Right kidney (tissue), 9 donors: ENCODE measurements at places on chromosomes 6 and 20.

DNA sequence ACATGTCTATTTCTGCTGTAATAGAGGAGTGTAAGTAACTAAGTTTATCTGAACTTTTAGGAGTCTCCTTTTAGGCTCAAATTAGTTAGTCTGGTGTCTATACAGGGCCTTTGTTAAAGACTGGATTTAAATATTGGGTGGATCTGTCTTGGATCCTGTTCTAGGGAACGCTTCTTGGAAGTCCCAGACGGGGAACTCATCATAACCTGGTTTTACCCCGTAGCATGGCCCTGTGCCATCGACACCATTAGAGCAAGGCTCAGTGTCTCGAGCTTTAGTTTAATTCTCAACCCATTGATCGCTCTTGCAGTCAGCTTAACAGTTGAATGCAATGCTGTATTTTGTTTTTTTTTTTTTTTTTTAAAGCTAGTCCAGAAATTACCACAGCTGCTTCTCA is 89.9 kb downstream of the CARMIL1 start:
- no peak for DNase-seq

DNA sequence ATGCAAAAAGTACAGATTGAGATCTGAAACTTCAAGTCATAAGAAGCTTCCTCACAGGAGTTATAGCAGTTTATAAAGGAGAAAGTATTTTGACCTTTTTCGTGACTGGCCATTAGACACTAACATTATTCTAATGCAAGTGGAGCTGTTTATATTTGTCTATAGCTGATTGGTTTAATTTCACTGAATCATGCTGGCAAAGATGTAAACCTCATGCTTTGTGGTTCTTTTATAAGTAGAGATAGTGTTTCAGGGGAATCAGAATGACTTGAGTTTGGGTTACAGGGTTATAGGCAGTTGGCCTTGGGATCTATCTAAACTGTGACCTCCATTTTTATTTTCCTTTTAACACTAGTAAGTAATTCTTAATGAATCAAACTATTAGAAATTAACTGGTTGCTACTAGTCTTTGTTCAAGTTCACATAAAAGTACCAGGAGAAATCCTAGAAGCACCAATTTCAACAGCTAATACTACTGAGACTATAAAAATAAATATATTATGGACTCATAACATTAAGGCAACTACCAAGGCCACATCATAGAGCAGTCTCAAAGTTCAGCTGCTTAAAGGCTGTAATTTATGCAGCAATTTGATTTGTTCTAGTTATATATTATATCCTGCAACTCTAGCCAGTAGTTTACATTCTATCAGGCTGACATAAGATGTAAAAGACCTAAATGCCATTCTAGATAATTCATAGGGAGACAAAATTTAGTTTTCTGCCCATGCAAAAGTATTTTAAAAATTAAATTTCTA is 94.0 kb downstream of the RNGTT start:
- no peak for DNase-seq

- no peak for DNase-seq
Measured at GRCh38 chr6:11155589-11155988, 44.1 kb upstream of the ERVFRD-1 start.

GRCh38 chr6:37033819-37034795 is 28.7 kb downstream of the FGD2 start:
- DNase-seq, result no peak

DNA sequence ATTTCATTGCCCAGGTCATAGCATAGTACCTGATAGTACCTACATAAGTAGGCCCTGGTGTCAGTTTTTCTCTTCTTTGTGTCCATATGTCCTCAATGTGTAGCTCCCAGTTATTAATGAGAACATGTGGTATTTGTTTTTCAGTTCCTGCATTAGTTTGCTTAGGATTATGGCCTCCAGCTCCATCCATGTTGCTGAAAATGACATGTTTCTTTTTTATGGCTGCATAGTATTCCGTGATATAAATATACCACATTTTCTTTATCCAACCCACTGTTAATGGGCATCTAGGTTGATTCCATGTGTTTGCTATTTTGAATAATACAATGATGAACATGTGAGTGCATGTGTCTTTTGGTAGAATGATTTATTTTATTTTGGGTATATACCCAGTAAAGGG is 641.6 kb downstream of the RFPL4B start:
- DNase-seq, result no peak

DNA sequence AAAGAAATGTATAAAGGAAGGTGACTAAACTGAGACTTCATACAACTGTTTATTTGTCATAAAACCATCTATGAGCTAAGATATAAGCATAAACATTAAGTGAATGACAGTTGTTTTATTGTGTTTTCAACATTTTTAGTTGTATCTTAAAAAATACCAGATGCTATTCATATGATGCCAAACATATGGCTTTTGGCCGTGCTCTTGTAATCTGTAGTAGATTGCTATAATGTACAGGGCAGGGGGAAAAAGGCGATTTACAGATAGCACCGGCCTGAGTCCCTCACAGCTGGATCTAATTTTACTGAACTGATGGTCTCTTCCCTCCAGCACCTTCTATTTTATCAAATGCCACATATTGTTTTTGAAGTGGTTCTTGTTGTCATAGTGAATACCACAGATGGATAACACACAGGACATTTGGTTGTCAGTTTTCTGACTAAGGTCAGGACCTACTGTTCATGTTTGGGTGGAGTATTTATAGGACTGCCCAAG is 48.2 kb downstream of the CENPW start:
- DNase-seq, result peak; percentile 10

- DNase-seq, result peak; percentile 11
Measured at GRCh38 chr20:49245921-49246740, 26.9 kb downstream of the DDX27 start.

DNA sequence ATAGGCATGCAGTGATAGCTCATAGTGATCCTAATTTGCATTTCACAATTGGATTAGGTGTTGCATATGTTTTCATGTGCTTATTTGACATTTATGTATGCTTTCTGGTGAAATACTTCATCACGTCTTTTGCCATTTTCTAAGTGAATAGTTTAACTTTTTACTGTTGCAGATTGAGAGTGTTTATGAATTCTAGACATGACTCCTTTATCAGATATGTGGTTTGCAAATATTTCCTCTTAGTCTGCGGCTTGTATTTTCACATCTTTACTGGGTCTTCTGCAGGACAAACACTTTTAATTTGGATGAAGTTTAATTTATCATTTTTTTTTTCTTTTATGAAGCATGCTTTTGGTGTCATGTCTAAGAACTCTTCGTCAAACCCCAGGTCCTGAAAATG is 39.2 kb downstream of the CCN2 start:
- no peak for DNase-seq

DNA sequence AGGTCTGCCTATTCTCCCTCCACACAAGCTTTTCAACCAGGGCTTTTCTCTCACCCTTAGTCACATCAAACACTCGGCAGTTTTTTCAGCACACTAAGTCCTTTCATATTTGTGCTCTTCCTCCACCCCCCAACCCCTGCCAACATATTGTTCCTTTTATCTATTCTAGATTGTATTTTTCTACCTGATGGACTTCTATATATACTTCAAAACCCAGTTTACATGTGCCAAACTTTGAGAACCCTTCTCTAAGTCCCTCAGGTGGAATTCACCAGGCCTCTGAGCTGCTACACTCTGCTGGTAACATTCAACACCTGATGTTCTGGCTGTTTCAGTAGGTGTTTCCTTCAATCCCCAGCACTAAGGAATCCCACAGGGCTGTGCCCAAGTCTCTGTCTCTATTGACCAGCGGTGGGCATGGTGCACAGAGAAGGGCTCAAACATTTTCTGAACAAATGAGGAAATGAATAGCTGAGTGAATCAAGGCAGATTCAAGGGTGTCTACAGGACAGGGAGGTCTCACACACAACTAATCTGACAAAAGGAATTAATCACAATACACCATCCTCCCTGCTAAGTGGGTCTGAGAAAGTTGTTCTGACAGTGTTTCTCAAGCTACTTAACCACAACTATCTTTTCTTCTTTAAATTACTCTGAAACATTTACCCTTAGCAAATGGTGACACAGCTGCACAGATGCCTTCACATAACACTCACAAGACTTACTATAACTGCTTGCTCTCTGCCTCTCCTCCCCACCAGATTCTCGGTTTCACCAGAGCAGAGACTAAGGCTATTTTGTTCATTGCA is 166.5 kb downstream of the TSHZ2 start:
- no peak for DNase-seq

DNA sequence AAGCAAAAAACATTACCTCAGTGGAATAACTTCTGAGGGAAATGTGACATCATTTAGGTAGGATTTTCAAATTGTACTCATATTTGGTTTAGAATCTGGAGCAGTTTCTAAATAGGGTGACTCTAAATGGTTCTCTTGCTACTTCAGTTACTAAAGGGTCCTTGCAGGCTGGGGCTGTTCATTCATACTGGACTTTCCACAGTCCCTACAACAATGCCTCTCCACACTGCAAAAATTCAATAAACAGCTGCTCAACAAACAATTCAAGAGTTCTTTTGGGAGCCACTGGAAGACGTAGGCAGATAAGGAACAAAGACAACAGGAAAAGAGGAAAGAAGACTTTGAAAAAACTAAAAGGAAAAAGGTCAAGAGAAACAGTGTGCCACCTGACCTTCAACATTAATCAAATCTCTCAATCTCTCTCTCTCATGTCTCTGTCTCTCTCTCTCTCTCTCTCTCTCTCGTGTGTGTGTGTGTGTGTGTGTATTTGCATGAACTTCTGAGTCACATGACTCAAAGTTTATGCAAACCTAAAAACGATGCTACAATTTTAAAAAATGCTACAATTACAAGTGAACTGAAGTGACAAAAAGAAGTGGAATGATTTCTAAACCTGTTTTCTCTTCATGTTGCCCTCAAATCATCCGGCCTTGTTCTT is 14.5 kb downstream of the NOL7 start:
- no peak for DNase-seq

GRCh38 chr6:37116326-37116725 is 53.6 kb upstream of the PIM1 start:
- DNase-seq, result no peak

GRCh38 chr6:9482030-9482738 is 932.7 kb downstream of the TFAP2A start:
- no peak for DNase-seq

GRCh38 chr20:57567471-57568079 is 6.7 kb downstream of the PCK1 start:
- no peak for DNase-seq

- no peak for DNase-seq
Measured at GRCh38 chr6:43609402-43609801, 19.7 kb downstream of the GTPBP2 start.

DNA sequence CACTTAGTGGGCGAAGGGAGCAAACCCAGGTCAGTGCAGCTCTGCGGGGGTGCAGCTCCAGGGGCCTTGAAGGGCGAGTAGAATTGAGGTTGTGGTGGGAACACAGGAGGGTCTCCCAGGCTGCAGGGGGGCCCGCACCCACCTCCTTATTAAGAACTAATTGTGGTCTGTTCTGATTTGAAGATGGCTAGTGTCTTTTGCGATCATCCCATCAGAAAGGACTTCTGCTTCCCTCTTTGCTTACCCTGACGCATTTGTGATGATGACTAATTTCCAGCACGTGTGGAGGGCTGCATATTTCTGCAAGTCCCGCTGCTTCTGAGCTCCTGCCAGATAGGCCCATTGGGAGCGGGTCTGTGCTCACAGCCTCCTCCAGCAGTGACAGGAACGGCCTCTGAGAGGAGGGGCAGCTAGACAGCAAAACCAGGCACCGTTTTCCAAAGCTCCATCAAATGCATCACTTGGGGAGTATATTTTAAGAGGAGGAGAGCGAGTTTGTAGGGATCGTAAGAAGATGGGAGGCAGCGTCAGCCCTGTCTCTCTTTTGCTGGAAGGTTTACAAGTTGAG is 268.9 kb downstream of the CDH4 start:
- DNase-seq, result no peak

GRCh38 chr6:158255275-158255988 is 56.8 kb upstream of the TULP4 start:
- DNase-seq, result no peak

DNA sequence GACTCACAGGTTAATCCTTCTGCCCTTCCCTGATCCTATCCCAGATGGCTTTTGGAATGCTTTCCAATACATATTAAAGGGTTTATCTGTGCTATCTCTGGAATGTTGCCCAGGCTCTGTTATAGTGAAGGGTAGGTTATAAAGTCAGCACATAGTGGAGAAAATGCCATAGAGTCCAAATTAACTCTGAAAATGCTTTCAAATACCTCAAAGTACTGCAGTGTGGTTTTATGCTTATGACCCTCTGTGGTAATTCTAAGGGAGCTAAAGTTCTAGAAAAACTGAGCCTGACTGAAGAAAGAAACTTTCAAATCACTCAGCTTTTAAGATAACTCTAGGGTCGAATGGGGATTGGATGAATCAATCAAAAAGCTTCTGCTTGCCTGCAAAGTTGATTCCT is 159.8 kb downstream of the PLCB1 start:
- DNase-seq, result no peak

- DNase-seq, result peak; percentile 12
Measured at GRCh38 chr6:112906726-112907125, 559.6 kb downstream of the RFPL4B start.

GRCh38 chr20:60288945-60289344 is 330.7 kb downstream of the CDH26 start:
- no peak for DNase-seq

GRCh38 chr6:44645276-44645675 is 257.8 kb downstream of the CDC5L start:
- no peak for DNase-seq

GRCh38 chr6:166775180-166775922 is 148.3 kb upstream of the RPS6KA2 start:
- peak; percentile 52 for DNase-seq

DNA sequence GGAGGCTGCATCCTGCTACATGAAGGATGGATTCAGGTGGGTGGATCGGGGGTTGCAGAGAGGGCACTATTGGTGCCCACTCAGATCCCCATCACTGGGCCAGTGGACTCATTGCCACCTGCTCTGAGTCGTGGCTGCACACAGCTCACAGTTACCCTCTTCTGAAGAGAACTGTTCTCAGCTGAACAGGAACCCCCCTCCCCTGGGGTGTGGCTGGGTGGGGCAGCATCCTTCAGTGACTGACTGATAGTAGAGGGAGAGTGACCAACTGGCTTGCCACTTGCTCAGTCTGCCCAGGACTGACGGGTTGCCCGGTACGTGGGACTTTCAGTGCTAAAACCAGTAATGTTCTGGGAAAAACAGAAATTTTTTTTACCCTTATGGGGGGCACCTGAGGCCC is 494.0 kb upstream of the CHD6 start:
- no peak for DNase-seq

GRCh38 chr20:43824309-43825050 is 90.2 kb upstream of the TOX2 start:
- DNase-seq, result no peak
